ENCODE measurements at places on chromosomes 4 and X. TPM values are rescaled to one million over a fixed set of nuclear protein-coding genes. Genes with fewer than 3 reads are reported as not detected.

The CYLC1 gene
- not detected for total RNA-seq

GRCh38 chrX:134600714-134601113, 57.6 kb downstream of the PLAC1 start:
- H3K27ac ChIP-seq = no peak overlapping the region
- no peaks in the 10 kb centered on the region for H3K4me1 ChIP-seq

The PDLIM3 gene
- not detected for total RNA-seq

GRCh38 chr4:69060651-69061308, 35.5 kb upstream of the UGT2B7 start:
- no peaks in the 10 kb centered on the region for H3K4me1 ChIP-seq
- H3K36me3 ChIP-seq = no peaks in the 10 kb centered on the region
- no peaks in the 10 kb centered on the region for H3K27me3 ChIP-seq
- no peak for DNase-seq

The TRIM60 gene
- not detected for total RNA-seq

GRCh38 chr4:8835521-8836365, 35.9 kb downstream of the HMX1 start:
- H3K4me3 ChIP-seq = no peak overlapping the region
- H3K27ac ChIP-seq = no peak overlapping the region
- no peak for DNase-seq
- H3K36me3 ChIP-seq = no peaks in the 10 kb centered on the region

DNA sequence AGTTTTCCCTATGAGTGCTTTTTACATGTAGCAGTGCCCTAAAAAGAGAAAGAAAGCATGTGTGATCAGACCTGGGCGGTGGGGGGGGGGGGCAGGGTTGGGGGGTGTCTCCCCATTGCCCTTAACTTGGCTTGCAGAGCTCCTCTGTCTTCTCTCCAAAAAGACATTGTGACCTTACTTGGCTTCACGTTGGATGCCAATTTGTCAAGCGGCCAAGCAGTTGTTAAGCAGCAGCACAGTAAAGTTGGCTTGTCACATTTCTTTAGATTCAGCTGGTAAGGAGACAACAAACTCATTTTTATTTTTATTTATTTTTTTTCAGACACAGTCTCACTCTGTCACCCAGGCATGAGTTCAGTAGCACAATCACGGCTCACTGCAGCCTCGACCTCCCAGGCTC, 57.3 kb upstream of the ZNF157 start:
- no peak for DNase-seq
- H3K4me1 ChIP-seq = no peaks in the 10 kb centered on the region
- H3K36me3 ChIP-seq = no peaks in the 10 kb centered on the region
- no peak overlapping the region for H3K27ac ChIP-seq
- H3K4me3 ChIP-seq = no peak overlapping the region

DNA sequence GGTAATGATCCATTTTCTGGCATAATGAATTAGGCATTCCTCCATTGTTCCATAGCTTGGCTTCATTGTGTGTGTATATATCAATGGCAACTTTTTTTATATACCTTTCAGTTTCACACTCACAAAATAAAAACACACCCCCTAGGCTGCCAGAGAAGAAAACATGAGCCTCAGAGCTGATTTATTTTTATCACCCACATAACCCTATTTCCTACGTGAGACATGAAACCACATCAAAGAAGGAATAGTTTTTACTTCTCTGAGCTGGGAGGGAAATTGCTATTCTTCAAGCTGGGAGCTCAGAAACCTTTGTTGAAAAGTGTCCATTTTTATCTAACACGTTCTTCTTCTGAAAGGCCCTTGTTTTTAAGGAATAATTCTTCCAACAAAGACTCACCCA, 126.7 kb upstream of the RAI2 start:
- no peaks in the 10 kb centered on the region for H3K27me3 ChIP-seq
- no peak overlapping the region for H3K27ac ChIP-seq
- no peaks in the 10 kb centered on the region for H3K36me3 ChIP-seq
- H3K4me1 ChIP-seq = no peaks in the 10 kb centered on the region
- no peak overlapping the region for H3K4me3 ChIP-seq

- no peaks in the 10 kb centered on the region for H3K27me3 ChIP-seq
- H3K4me3 ChIP-seq = no peak overlapping the region
- no peak overlapping the region for H3K27ac ChIP-seq
- no peaks in the 10 kb centered on the region for H3K36me3 ChIP-seq
These were observed 213.8 kb upstream of the FGF13 start for GRCh38 chrX:138925330-138925729.

The TCP11X2 gene
- total RNA-seq = not detected

GRCh38 chr4:148071009-148071408, 339.1 kb downstream of the ARHGAP10 start:
- no peaks in the 10 kb centered on the region for H3K36me3 ChIP-seq
- H3K27me3 ChIP-seq = 0 out of 2 replicates have a peak, but pooled peaks cover 3% of the 10 kb centered on the region
- no peak for DNase-seq

DNA sequence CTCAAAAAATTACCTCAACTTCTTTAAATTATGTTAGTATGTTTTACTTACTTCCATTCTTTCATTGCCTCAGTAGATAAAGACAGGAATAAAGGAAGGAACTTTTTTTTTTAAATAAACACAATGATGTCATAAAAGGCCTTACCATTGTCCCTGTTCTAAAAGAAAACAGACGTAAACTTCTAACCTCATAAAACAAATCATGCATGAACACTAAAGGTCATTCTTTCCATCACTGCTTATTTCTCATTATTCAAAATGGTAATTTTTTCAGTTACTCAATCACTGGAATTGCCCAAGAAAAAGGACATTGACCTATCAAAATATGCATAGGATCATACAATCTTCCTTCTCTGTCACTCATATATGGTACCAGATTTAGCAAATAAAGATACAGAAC, 32.2 kb upstream of the ARMCX2 start:
- DNase-seq = no peak
- H3K36me3 ChIP-seq = no peaks in the 10 kb centered on the region
- no peaks in the 10 kb centered on the region for H3K27me3 ChIP-seq
- no peak overlapping the region for H3K27ac ChIP-seq

- no peaks in the 10 kb centered on the region for H3K27me3 ChIP-seq
- H3K4me3 ChIP-seq = no peak overlapping the region
- no peaks in the 10 kb centered on the region for H3K36me3 ChIP-seq
- H3K4me1 ChIP-seq = peaks cover 81% of the 10 kb centered on the region
- peak overlapping the region; percentile 70 for H3K27ac ChIP-seq
- no peak for DNase-seq
These were observed 77.3 kb downstream of the AFF2 start for GRCh38 chrX:148577741-148578140.

The KDR gene
- not detected for total RNA-seq

DNA sequence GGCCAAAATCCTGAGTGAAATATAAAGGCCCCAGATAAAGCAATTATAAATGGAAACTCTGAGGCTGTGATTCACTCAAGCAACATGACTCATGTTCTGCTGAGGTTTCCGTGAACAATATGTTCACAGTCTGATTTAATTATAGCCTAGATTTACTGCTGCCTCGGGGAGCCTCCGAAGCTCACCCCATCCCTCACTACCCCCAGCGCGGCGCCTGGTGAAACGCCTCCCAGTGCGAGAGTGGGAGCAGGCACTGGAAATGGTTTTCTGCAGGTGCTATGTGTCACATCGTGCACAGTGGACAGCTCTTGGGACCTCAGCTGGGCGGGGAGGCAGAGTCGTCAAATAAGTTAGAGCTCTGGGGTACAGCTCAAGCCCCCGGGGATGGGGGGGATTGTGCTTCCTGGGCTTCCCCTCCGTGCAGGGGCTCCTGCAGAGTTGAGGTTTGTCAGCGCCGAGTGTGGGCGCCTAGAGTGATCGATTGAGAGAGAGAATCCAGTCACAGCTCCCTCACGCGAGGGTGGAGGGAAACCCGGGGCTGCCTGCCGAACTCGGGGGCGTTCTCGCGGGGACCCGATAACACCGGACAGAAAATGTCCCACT, 110.6 kb downstream of the PHKA2 start:
- H3K4me3 ChIP-seq = no peak overlapping the region
- H3K27ac ChIP-seq = no peak overlapping the region
- DNase-seq = no peak
- H3K36me3 ChIP-seq = no peaks in the 10 kb centered on the region
- no peaks in the 10 kb centered on the region for H3K27me3 ChIP-seq

The FRG2 gene
- total RNA-seq = not detected

GRCh38 chr4:8077181-8078108, 81.2 kb downstream of the ABLIM2 start:
- no peak overlapping the region for H3K27ac ChIP-seq
- no peaks in the 10 kb centered on the region for H3K27me3 ChIP-seq
- no peak for DNase-seq
- peaks cover 15% of the 10 kb centered on the region for H3K4me1 ChIP-seq
- H3K36me3 ChIP-seq = no peaks in the 10 kb centered on the region
- H3K4me3 ChIP-seq = no peak overlapping the region

GRCh38 chrX:111519215-111519614, 7.8 kb downstream of the SERTM2 start:
- H3K4me3 ChIP-seq = no peak overlapping the region
- H3K36me3 ChIP-seq = no peaks in the 10 kb centered on the region
- no peaks in the 10 kb centered on the region for H3K27me3 ChIP-seq
- DNase-seq = no peak
- peaks cover 4% of the 10 kb centered on the region for H3K4me1 ChIP-seq

- H3K27ac ChIP-seq = no peak overlapping the region
- peaks cover 25% of the 10 kb centered on the region for H3K4me1 ChIP-seq
- H3K4me3 ChIP-seq = no peak overlapping the region
- H3K27me3 ChIP-seq = no peaks in the 10 kb centered on the region
These were observed 12.4 kb downstream of the YTHDC1 start for GRCh38 chr4:68337522-68337921.

- H3K27ac ChIP-seq = no peak overlapping the region
- H3K4me1 ChIP-seq = no peaks in the 10 kb centered on the region
- no peaks in the 10 kb centered on the region for H3K36me3 ChIP-seq
- no peak overlapping the region for H3K4me3 ChIP-seq
- no peaks in the 10 kb centered on the region for H3K27me3 ChIP-seq
These were observed 36.5 kb upstream of the RASL11B start for GRCh38 chr4:52825460-52826090.

DNA sequence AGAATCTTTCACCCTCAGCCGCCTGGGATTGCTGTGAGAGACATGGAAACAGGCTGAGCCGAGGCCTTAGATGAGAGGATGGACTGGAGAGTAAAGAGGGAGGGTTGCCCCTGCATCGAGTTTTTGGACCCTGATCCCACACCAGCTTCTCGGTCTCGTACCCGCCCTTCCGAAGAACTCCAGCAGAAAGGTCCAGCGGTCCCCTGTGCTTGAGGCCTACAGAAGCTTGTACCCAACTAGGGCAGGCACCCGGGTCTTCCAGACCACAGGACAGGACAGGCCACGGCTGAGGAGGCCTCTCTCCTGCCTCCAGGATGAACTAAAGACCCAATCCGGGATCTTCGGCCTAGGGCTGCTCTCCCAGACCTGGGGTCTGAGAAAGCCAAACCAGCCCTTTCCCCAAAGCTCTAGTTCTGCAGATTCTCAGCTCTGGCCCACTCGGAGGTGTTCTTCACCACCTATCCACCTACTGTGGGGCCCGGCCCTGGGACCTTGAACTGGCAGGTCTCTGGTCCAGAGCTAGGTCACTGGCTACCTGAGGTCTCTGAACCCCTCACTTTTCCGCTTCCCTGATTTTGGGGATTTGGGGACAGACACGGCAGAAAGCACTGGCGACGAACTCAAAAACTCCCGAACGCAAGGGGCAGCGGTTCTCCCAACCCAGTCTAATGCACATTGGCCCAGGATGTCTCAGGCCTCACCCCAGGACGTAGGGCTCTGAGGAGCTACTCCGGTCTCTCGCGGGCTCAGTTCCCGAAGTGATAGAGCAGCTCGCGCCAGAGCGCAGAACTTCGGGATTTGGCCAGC, 1.1 kb downstream of the NKX3-2 start:
- H3K27me3 ChIP-seq = no peaks in the 10 kb centered on the region
- peaks cover 11% of the 10 kb centered on the region for H3K4me1 ChIP-seq
- no peaks in the 10 kb centered on the region for H3K36me3 ChIP-seq
- no peak overlapping the region for H3K27ac ChIP-seq
- no peak overlapping the region for H3K4me3 ChIP-seq

GRCh38 chrX:153609917-153610835, 11.2 kb upstream of the CCNQ start:
- H3K4me3 ChIP-seq = no peak overlapping the region
- H3K27me3 ChIP-seq = no peaks in the 10 kb centered on the region
- peak; percentile 86 for DNase-seq
- peaks cover 12% of the 10 kb centered on the region for H3K4me1 ChIP-seq
- no peak overlapping the region for H3K27ac ChIP-seq

The OGT gene
- 314 TPM for total RNA-seq

DNA sequence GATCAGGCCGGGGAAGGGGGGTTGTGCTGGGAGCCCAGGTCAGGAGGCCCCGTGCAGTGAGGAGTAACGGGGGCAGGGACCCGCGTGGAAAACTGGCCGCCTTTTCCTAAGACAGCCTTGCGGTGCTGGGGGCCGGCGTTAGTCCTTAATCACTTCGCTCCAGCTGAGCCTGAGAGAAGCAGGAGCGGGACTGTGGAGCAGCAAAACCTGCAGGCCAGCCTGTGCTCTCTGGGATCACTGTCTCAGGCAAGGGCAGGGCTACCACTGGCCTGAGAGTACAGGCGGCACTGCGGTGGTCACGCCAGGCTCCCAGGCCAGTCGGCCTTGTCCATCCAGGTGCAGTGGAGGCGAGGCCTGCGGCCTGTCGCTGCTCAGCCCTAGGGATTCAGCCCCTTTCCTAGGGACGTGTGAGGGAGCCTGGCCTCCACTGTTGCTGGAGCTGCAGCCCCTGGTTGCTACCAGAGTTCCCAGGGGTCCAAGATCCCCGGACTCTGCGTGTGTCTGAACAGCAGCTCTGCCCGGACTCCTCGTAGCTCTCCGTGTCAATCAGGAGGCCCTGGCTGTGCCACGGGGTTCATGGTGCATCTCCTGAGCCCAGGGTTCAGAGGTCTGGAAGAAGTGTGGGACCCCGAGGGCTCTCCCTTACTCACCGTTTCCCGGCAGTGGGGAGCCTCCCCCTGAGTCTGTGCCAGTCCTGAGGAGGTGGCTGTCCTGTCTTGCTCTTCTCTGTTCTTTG, 2141.7 kb upstream of the TENM3 start:
- H3K4me1 ChIP-seq = no peaks in the 10 kb centered on the region
- no peak overlapping the region for H3K27ac ChIP-seq
- no peak for DNase-seq
- H3K36me3 ChIP-seq = no peaks in the 10 kb centered on the region
- H3K4me3 ChIP-seq = no peak overlapping the region

GRCh38 chr4:75135068-75135825, 202.3 kb downstream of the PARM1 start:
- no peak overlapping the region for H3K27ac ChIP-seq
- no peak overlapping the region for H3K4me3 ChIP-seq
- no peaks in the 10 kb centered on the region for H3K27me3 ChIP-seq
- H3K36me3 ChIP-seq = no peaks in the 10 kb centered on the region
- H3K4me1 ChIP-seq = peaks cover 15% of the 10 kb centered on the region

The SPANXC gene
- total RNA-seq = not detected

GRCh38 chrX:102950908-102951866, 14.1 kb downstream of the RAB40AL start:
- no peaks in the 10 kb centered on the region for H3K27me3 ChIP-seq
- no peaks in the 10 kb centered on the region for H3K4me1 ChIP-seq
- H3K27ac ChIP-seq = no peak overlapping the region
- H3K36me3 ChIP-seq = no peaks in the 10 kb centered on the region

The STARD8 gene
- not detected for total RNA-seq

DNA sequence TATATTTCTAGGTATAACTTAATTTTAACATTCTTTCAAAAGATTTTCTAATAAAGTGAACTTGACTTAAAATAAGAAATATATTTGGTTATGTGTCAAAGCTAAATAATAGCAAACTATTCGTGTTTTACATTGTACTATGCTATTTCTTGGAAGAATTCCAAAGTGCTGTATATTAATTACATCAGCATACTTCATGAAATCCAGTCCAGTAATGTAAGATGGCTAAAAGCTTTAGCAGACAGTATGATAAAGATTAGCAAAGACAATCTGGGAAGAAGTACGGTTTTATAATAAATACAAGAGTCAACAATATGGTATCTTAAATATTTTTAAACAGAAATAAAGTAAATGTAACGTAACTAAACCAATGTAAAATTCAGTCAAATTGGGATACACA, 125.7 kb downstream of the FSTL5 start:
- no peaks in the 10 kb centered on the region for H3K36me3 ChIP-seq
- no peaks in the 10 kb centered on the region for H3K4me1 ChIP-seq
- H3K27me3 ChIP-seq = no peaks in the 10 kb centered on the region
- H3K4me3 ChIP-seq = no peak overlapping the region
